Tracheal epithelial cell (primary cell): ENCODE measurements at places on chromosomes 1 and 21. TPM values are rescaled to one million over a fixed set of nuclear protein-coding genes. Genes with fewer than 3 reads are reported as not detected.

The RAP1GAP gene
- total RNA-seq: 1.2 and 1.5 TPM in 2 replicates

The FAM177B gene
- 0.21 TPM in 1 of 2 replicates, not detected in the other for total RNA-seq

The TRIM17 gene
- 2.2 and 2.6 TPM in 2 replicates for total RNA-seq

The HSD11B1 gene
- total RNA-seq: 9.2 and 49.6 TPM in 2 replicates

The NOTCH2NLA gene
- total RNA-seq: 47.0 and 51.2 TPM in 2 replicates

The C4BPB gene
- not detected in 2 replicates for total RNA-seq

The CD247 gene
- total RNA-seq: not detected in 2 replicates

The OR2T33 gene
- total RNA-seq: not detected in 2 replicates

The CFAP107 gene
- total RNA-seq: not detected in 2 replicates

The DAB1 gene
- not detected in 2 replicates for total RNA-seq
